ENCODE measurements at places on chromosomes 12 and 14.

DNA sequence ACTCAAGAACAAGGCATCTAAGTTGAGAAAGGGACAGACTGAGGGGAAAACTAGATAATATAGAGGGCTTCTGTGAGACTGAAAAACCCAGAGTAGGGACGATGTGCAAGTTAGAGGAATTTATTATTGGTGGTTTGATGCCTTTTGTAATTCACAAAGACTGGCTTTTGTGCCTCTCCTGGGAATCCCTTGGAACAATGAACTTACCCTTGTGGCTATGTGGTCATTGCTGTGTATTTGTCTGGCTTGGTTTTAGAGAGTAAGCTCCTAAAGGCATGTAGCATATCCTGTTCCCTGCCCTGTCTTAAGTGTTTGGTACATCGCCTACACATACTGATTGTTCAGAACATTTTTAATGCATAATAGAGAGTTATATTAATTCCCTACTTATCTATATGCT lies 26.6 kb downstream of the DCN start:
- no peak for DNase-seq

GRCh38 chr12:42469355-42470175 lies 120.0 kb downstream of the PRICKLE1 start:
- peak; percentile 18 for DNase-seq

GRCh38 chr12:125249932-125250331 lies 184.7 kb downstream of the AACS start:
- DNase-seq, result no peak

DNA sequence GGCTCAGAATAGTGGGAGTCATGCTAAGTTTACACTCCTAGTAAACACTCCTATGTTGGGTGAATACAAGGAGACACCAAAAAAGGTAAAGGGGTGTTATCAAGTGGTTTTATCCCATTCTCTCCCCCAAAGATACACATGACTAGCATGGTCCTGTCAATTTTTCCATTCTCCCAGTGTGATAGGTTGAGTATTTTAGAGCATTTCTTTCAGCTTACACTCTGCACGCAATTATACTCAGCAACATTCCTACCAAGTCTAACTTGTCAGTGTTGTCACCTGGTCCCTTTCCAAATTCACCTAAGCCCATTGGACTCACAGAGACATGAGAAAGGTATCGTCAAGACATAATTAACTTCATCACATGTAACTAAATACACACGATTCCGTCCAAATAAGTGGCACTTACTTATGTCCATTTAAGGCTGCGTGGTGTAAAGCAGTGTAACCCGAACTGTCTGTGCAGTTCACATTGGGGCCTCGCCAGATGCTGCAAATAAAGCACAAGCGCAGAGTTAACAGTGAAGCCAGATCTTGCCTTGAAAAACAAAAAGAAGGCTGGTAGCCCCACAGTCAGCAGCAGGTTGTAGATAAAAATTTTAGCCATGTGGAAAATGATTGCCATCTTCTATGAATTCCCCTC lies 159.7 kb downstream of the ANKS1B start:
- DNase-seq, result no peak

- DNase-seq, result peak; percentile 45
Observed at GRCh38 chr14:101595887-101596721, 34.8 kb downstream of the DIO3 start.

DNA sequence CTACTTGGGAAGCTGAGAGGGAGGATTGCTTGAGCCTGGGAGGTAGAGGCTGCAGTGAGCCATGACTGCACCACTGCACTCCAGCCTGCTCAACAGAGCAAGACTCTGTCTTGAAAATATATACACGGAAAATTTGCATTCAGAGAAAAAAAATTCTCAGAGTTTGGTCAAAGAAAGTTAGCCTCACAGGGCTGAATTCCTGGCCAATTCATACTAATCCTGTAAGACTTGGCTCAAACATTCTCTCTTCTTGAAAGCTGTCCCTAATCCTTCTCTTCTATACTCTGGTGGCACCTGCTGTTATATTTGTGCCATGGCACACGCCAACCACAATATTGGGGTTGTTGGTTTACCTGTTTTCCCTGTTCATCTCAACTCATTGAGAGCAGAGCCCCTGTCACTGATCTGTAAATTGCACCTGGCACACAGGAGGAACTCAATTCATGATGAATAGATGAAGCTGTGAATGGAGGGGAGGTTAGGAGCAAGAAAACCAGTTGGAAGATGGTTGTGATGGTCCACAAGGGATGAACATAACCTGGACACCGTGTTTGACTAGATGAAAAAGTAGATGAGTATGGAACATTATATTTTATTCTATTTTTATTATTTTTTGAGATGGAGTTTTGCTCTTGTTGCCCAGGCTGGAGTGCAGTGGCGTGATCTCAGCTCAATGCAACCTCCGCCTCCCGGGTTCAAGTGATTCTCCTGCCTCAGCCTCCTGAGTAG lies 36.8 kb upstream of the SPTSSA start:
- no peak for DNase-seq

DNA sequence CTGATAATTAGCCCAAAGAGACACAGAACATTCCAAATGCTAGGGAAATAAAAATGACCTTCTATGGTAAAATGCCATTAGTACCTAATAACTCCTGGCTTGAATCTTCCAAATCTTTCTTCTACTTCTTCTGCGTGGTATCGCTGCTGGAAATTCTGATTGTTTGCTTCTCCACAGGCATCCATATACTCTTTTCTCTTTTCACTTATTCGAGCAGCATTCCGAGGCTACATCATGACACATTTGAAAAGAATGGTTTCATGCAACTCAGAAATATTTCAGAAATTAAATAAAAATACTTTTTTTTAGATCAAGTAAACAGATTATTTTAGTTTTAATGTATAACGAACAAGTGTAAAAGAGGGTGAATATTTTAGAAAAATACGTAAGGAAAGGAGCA lies 18.9 kb downstream of the ZCCHC8 start:
- no peak for DNase-seq

Measured in activated T-cell treated with anti-CD3 and anti-CD28 coated beads, Interleukin-2, amount 50 U/mL, for 48 hours (primary cell).